ENCODE measurements at places on chromosomes 1 and 21.

- no peak for DNase-seq
These were observed 46.2 kb upstream of the ZC3H11B start for GRCh38 chr1:219659005-219659600.

- DNase-seq = no peak
These were observed 10.3 kb upstream of the SNX7 start for GRCh38 chr1:98651116-98651632.

DNA sequence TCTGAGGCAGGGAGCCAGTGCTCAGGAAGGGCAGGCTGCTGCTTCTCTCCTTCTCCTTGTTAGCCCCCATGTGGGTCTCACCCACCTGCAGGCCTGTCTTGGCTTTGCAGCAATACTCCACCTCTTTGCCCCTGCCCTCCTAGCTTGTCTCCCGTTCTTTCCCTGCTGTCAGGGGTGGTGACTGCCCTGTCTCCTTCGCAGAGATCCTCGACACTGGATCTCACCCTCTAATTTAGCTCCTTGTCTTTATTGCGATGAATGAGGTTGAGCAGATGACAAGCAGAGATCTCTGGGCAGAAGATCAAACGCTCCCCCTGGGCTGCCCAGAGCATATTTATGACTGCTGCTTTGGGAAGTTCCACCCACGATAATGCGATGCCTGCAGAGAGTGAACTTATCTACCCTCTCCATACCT, 199.2 kb downstream of the ROR1 start:
- no peak for DNase-seq

- DNase-seq = no peak
These were observed 140.3 kb downstream of the LRRIQ3 start for GRCh38 chr1:74057719-74058118.

DNA sequence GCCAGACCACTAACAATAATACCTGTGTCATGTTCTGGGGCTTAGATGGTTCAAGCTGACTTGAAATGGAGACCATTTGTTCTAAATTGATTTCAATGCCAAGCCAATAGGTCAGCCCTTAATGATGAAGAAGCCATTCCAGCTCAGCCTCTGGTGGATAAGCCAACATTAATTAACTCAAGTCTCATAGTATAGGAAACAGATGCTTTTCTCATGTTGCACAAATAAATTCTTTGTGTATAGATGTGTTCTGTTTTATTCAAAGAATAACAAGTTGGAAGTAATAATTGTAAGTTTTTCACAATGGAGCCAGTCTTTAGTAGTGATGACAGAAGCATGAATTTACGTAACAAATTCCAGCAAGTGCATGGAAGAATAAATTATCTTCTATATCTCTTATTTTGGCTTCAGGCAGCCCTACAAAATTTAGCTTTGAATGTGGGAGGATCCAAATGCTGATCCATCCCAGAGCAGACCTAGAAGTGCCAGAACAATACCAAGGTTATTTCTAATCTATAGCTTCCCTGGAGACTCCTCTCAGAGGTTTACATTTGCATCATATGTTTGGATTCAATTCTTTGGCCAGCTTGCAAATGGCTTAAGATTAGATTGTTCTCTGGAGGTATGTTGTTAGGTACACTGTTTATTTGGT, 42.2 kb upstream of the C1orf105 start:
- no peak for DNase-seq

Measured in bone marrow (tissue), 2 donors.